ENCODE measurements at places on chromosomes 16 and 17. TPM values are rescaled to one million over a fixed set of nuclear protein-coding genes. Genes with fewer than 3 reads are reported as not detected.

GRCh38 chr17:79129523-79129922 is 54.9 kb downstream of the ENGASE start:
- no peak for DNase-seq

GRCh38 chr16:81366316-81366932 is 51.7 kb downstream of the GAN start:
- DNase-seq, result peak; percentile 76

DNA sequence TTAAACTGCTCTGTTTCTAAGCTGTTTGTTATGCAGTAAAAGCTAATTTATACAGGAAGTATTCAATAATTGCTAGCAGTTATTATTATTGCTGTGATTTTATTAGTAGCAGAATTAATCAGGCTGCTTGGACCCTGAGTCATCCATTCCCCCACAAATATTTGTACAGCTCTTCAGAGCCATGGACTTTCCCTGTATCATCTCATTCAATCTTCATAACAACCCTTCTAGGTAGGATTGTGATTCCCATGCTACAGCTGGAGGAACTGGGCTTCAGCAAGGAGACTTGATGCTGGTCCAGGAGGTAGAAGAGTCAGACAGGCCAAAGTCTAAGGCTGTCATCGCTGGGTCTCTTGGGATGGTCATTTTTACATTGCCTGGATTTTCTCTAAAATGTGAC is 208.3 kb downstream of the C16orf95 start:
- no peak for DNase-seq

- DNase-seq, result no peak
These were observed 79.5 kb downstream of the WIPI1 start for GRCh38 chr17:68377771-68378267.

DNA sequence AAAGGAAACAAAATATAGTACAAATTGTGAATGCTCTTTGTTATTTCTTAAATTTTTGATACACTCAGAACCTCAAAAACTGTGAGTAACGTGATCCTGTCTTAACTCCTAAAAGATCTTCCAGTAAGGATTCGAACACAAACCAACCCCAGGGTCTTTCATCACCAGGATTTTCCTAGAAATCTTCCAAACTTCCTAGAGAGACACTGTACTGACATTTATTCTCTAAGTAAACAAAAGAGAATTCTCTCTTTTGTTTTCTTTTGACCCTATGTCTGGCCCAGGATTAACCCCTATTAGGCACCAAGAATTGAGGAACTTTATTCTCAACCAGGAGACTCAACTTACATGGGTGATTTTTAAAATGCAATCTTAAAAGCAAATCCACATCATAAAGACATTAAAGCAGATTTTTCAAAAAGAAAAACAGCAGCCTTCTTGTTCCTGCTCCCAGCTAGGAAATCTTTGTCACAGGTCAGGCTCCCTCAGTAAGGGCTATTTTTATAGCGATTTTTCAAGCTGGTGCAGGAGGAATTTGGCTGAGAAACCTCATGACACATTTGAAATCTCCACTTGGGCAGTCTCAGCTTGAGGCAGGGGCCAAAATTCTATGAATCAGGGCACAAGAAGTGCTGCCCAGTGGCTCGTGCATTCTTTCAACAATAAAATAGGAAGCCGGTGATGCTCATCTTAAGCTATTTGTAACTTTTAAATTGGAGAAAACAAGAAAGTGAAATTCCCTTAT is 6.2 kb upstream of the SMG1 start:
- peak; percentile 81 for DNase-seq

GRCh38 chr17:70137451-70138230 is 31.7 kb upstream of the KCNJ2 start:
- DNase-seq, result peak; percentile 98

DNA sequence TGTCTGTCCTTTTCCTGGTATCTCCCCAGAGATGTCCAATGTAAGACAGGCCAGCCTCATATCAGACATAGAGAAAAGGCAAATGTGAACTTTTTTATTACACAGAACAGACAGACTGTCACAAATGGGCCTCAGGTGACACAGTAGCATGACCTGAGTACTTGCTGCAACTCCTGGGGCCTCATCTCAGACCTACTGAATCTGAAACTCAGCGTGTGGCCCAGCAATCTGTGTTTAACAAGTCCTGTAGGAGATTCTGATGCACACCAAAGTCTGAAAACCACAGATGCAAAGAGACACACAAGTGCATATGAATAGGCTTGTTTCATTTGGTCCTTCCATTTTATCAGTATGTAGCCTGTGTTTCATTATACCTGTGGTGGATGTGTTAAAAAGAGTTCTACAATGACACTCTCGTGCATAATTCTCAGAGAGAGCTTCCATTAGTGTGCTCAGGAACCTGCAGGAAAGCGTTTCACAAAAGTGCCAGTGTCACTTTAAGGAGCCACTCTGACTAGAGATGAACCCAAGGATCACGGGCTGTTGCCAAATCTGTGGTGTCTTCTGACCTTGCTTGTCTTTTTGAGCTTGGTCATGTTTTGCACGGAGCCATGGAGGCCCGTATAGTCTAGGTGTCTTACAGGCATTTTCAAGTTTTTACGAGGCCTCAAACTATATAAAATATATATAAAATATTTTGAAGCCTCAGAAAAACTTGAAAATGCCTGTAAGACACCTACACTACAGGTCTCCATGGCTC is 33.8 kb upstream of the NF1 start:
- DNase-seq, result no peak

GRCh38 chr16:89534252-89534756 is 26.1 kb downstream of the SPG7 start:
- DNase-seq, result no peak

DNA sequence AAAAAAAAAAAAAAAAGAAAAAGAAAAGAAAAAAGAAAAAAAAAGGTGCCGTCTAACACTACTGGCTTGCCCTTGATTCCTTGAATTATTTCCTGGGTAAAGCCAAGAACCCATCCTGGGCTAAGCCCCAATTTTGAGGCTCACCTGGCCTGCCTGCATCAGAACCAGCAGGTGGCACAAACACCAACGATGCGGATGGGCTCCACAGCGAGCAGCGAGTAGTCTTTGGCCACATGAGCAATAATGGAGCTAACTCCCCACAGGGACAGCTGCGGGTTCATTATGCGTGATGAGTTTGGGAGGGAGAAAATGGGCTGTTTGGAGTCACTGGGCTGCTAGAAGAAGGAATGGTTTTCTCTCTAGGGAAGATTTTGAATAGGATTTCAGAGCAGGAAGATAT is 91.1 kb downstream of the ASIC2 start:
- DNase-seq, result no peak

DNA sequence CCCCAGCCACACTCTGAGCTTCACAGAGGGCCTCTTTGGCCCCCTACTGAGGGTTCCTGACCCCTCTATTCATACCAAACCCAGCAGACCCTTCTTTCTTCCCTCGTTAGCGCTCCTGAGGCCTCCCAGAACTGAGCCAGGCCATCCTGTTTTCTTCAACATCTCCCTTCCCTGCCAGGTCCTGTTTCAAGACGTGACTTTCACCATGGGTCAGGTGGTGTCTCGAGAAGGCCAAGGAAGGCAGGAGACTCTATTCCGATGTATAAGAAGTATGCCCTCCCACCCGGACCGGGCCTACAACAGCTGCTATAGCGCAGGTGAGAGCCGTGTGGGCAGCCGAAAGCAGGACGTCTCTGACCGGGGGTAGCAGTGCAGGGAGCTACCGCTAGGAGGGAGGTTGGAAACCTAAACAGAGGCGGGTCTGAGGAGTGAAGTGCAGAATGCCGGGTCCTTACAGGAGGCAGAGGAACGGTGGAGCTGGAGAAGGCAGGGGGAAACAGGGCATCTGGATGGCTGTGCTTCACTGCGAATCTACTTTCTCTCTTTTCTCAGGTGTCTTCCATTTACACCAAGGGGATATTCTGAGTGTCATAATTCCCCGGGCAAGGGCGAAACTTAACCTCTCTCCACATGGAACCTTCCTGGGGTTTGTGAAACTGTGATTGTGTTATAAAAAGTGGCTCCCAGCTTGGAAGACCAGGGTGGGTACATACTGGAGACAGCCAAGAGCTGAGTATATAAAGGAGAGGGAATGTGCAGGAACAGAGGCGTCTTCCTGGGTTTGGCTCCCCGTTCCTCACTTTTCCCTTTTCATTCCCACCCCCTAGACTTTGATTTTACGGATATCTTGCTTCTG is 1.3 kb upstream of the SENP3 start:
- DNase-seq, result peak; percentile 59

GRCh38 chr17:61795546-61795945 is 67.8 kb downstream of the BRIP1 start:
- no peak for DNase-seq

- DNase-seq, result peak; percentile 70
These were observed 51.6 kb downstream of the NT5M start for GRCh38 chr17:17354560-17355349.

DNA sequence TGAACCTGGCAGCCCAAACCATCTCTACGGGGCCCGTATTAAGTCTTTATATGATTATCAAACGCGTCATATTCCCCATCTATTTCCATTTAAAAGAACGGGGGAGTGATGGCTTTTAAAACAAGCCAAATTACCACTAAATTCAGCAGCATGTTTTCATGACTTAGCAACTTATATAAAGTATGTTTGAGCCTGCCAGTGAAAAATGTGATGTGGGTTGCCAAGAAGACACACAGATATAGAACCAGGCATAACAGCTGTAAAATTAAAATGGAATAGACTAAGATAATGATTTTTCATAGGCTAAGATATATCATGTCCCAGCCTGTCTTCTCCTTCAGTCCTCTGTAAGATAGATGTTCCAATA is 44.8 kb upstream of the HSBP1 start:
- DNase-seq, result no peak

- peak; percentile 27 for DNase-seq
These were observed at the start of gene MED13 for GRCh38 chr17:62064791-62065563. MED13 (minus strand) TSS chr17:62065278; CDS start chr17:62065205, 73 bp downstream.

DNA sequence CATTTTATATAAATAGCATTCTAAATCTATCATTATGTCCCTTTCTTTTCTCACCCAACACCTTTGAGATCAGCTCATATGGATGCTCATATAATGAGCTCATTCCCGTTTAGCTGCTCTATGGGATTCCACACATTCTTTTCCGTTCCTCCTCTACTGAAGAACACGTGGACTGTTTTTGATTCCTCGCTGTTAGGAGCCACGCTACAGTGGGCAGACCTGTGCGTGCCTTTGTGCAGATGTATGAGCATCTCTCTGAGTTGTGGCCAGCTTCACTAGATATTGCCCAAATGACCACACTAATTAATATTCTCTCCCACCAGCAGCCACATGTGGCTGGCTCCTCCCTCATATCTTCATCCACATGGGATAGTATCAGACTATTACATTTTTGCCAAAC is 6.0 kb upstream of the TNFRSF13B start:
- no peak for DNase-seq

GRCh38 chr17:35617505-35617904 is 30.4 kb downstream of the AP2B1 start:
- no peak for DNase-seq

GRCh38 chr17:17612085-17613022 is 20.8 kb upstream of the PEMT start:
- no peak for DNase-seq

DNA sequence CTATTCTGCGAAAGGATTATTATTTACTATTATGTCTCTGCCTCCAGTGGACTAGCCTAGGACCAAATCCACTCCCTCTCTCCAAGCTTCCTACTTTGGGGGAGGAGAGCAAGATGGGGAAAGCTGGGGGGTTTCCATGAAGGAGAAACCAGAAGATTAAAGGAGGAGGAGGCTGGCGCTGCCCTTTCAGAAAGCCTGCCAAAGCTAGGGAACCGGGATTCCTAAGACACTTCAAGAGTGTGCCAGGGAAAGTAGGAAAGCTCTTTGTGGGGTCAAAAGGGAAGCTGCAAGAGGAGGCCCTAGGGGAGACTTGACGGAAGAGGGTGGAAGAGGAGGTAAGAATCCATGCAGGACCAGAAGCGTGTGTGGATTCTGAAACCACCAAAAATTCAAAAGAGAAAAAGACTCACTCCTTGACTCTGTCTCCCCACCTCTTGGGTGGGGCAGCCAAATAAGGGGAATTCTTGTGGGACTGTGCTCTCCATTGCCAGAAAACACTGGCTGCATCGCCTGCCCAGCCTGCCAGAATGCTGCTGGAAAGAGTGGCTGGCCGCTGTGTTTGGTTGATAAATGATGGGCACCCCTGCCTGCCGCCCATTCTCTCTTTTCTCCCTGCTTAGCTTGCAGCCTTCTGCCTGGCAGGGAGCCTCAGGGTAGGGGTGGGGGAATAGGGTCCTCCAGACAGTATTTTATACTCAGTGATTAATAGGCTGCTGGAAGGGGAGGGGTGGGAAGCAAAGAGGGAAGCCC is 11.8 kb upstream of the KAT7 start:
- DNase-seq, result peak; percentile 65

- DNase-seq, result peak; percentile 99
These were observed 5.0 kb upstream of the TLCD2 start for GRCh38 chr17:1714980-1715802.

GRCh38 chr17:66255527-66255971 is 26.3 kb upstream of the APOH start:
- DNase-seq, result no peak

- DNase-seq, result no peak
These were observed 3.2 kb upstream of the UBALD1 start for GRCh38 chr16:4617880-4618279.

- DNase-seq, result no peak
These were observed 59.0 kb downstream of the ABR start for GRCh38 chr17:1120596-1121441.

- DNase-seq, result no peak
These were observed 37.2 kb downstream of the GLP2R start for GRCh38 chr17:9862949-9863348.

DNA sequence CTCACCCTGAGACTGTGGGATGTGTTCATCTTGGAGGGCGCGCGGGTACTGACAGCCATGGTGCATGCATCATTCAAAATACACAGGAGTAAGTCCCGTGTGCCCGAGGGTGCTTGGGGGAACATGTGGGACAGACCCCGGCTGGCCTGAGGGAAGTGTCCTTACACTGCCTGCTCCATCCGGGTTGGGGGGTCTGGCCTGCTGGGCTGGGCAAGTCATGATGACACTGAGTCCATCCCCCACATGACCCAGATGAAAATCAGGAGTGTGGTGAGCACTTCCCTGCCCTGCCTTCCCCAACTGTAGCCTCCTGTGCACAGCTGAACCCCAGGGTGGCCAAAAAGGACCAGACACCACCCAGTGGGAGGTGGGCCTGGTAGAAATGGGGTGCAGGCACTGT is 10.8 kb downstream of the TBC1D26 start:
- no peak for DNase-seq

RHBDL1 gene
- 1.6 TPM for total RNA-seq

KCNG4 gene
- not detected for total RNA-seq

SLC2A4 gene
- 0.18 TPM for total RNA-seq

MMP25 gene
- total RNA-seq, result not detected

CLEC19A gene
- not detected for total RNA-seq

PRSS33 gene
- total RNA-seq, result not detected

IL34 gene
- 3.4 TPM for total RNA-seq

TERB1 gene
- 0.08 TPM for total RNA-seq

TPSB2 gene
- not detected for total RNA-seq

EFCAB13 gene
- total RNA-seq, result 4.9 TPM

PITPNM3 gene
- 0.57 TPM for total RNA-seq

All from fibroblast of the aortic adventitia (primary cell).